Left kidney (tissue), 8 donors: ENCODE measurements at places on chromosomes 13 and 19.
A peak's percentile ranks its signal among the peaks of the same experiment; 100 is the strongest.

DNA sequence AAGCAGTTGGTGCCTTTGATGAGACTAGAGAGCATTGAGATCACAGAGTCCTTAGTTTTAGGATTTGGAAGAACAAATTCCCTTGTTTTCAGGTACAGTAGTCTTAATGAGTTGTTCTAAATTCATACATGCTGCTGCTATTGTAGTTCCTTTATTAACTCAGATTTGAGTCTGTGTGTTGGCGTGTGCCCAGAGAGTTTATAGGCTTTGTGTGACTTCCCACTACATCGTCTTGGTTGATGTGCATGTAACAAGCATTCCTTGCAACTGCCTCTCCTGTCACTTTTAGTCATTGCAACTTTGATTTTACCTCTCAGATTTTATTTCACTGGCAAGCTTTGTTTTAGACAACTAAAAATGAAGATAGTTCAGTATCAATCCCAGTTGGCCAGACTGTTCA, 135.5 kb downstream of the ZAR1L start:
- DNase-seq = no peak

DNA sequence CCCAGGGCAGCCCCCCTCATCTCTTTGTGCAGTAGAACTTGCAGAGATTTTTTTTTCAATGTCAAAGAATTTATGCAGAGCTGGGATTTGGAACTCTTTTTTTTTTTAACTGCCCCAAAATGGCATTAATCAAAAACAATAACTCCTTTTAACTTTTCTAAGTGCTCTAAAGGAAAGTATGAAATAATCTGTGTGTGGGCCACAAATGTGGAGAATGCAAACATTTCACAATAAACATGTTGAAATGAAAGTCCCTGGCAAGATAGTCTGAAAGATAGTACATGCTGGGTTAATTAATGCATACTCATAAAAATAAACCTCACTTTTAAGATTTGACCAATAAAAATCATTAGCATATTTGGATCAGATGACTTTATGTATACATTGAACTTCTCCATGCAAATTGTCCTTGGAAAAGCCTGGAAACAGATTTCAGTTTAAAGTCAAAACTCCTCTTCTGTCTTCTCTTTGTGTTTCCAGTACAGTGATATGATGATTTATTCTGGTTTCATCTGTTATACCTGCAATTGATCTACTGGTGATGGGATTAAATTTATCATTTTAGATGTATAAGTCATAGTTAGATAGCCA, 30.5 kb upstream of the ZNF536 start:
- DNase-seq = no peak

GRCh38 chr19:12913851-12914690, 5.0 kb downstream of the SYCE2 start:
- DNase-seq = no peak

- DNase-seq = no peak
Observed at GRCh38 chr13:100480676-100481075, 107.9 kb downstream of the GGACT start.

- DNase-seq = peak; percentile 67
Observed at GRCh38 chr13:75372517-75372916, 109.5 kb downstream of the TBC1D4 start.

DNA sequence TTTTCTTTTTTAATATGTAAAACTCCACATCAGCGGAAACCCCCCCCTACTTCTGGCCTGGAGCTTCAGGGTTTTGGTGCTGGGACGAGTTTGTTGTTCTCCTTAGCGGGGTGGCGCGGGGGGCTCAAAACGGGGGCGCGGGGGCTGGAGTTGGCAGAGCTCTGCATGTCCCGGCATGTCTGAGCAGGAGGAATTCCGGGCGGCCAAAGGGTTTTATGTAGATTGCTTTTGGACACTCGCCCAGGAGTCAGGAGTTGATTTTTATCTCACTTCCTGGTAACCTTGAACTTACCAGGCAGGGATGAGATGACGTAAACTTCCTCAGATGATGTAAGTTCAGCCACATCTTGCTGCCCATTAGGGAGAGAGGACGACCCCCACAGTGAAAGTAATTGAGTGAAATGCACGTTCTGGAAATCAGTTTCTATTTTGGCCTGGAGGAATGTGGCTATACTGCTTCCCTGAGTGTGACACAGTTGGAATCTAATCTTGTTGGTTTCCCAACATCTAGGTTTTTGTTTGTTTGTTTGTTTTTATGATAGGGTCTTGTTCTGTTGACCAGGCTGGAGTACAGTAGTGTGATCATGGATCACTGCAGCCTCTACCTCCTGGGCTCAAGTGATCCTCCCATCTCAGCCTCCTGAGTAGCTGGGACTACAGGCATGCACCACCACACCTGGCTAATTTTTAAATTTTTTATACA, 21.0 kb upstream of the GDF15 start:
- peak; percentile 89 for DNase-seq

DNA sequence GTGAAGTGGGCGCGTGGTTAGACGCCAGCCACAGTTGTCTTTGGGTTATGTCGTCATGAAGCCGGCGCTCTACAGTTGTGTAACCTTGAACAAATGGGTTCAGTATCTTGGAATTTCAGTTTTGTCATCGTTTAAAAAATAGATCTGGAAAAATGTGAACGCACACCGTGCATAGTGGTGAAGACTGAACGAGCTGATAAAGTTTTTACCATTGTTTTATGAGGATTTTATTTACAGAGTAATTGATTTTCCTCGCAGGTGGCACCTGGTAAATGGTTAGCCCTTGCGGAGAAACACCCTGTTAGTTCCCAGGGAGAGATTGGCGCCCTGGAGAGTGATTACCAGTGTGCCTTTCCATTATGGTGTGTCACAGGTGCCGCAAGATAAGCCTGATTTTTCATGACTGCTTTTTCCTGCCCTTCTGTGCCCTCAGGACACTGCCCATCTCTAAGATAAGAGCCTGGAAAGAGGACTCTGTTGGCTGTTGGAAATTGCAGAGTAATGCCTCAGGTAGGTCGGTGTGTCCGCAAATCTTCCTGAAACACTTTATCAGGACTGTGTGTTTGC, 577 bp downstream of the ZNF181 start:
- DNase-seq = no peak

GRCh38 chr13:109422161-109422560, 364.2 kb downstream of the IRS2 start:
- DNase-seq = no peak

GRCh38 chr13:111514610-111515306, 194.3 kb downstream of the TEX29 start:
- DNase-seq = no peak

GRCh38 chr13:60164234-60164889, 634 bp upstream of the DIAPH3 start:
- peak; percentile 28 for DNase-seq
